ENCODE measurements at places on chromosomes 3 and 15. TPM values are rescaled to one million over a fixed set of nuclear protein-coding genes. Genes with fewer than 3 reads are reported as not detected.

ZNF197 gene
- 14.2 TPM for total RNA-seq

RTP2 gene
- not detected for total RNA-seq

EPHB3 gene
- 7.8 TPM for total RNA-seq

TRH gene
- total RNA-seq = not detected

CCR9 gene
- total RNA-seq = not detected

GALK2 gene
- total RNA-seq = 38.2 TPM

APBA2 gene
- total RNA-seq = 4.2 TPM

DNASE1L3 gene
- total RNA-seq = 125 TPM

DNA sequence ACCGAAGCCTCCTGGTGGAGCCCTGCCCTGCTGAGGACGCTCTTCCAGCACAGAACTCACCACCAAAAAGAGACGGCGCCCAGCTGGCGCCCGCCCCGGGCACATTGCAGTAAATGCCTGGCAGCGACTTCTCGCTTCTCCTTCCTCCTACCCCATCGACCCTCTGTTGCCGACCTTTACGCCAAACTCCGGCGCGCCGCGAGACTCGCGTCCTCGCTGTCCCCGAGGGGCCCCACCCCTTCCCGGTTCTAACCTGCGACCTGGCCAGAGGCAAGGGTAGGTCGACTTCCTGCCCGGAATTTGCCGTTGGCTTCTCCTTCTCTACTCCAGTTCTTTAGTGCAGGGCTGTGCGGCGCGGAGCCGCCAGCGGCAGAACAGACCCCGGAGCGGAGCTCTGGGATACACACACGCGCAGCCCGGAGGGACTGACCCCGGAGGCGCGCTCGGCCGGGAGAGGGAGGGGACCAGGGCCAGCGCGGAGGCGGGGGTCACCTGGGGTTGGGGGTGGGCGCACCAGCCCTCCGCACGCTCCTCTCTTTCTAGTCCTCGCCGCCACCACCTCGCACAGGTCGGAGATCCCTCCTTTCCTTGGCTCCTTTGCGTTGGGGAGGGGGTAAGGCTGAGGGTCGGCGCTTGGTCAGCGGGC lies 226.6 kb upstream of the AZI2 start:
- DNase-seq = peak; percentile 65

GRCh38 chr3:27712136-27713077 lies 9.7 kb downstream of the EOMES start:
- peak; percentile 87 for DNase-seq

GRCh38 chr3:182382112-182382857 lies 411.0 kb upstream of the ATP11B start:
- DNase-seq = no peak

DNA sequence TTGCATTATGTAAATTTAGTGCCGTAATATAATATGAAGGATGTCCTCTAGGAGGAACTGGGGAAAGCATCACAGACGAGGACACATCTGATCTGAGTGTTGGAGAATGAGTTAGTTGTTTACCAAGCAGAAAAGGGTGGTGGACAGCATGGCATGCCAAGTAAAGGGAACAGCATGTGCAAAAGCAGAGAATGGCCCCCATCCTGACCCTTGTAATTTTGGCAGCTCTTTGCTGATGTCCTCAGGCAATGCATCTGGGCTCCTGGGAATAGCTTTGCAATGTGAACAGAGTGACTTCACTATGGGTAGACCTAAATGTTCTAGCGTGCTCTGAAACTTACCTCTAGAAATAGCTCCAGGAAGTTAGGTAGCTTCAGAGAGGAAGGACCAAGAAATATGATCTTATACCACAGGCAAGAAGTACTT lies 263.3 kb downstream of the LPP start:
- DNase-seq = no peak

- no peak for DNase-seq
These were observed 656 bp downstream of the NGLY1 start for GRCh38 chr3:25782636-25782937.

DNA sequence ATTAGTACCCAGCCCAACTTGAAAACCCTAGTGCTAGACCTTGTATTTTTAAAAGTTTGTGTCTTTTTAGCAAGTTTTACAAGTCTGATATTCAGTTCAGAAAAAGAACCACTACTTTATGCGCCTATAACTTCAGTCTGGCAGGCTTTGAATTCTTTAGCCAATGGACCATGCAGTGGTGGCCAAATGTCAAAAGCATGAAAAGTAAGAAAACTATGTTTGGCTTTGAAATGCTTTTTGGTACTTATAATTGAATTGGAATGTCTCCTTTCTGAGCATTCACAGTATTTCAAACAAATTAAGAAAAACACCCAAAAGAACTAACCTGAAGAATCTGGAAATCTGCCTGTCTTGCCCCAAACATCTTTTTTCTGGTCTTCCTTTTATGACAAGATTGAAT lies 12.8 kb downstream of the WDR48 start:
- no peak for DNase-seq

GRCh38 chr3:90241481-90241880 lies 1134.1 kb downstream of the EPHA3 start:
- no peak for DNase-seq

DNA sequence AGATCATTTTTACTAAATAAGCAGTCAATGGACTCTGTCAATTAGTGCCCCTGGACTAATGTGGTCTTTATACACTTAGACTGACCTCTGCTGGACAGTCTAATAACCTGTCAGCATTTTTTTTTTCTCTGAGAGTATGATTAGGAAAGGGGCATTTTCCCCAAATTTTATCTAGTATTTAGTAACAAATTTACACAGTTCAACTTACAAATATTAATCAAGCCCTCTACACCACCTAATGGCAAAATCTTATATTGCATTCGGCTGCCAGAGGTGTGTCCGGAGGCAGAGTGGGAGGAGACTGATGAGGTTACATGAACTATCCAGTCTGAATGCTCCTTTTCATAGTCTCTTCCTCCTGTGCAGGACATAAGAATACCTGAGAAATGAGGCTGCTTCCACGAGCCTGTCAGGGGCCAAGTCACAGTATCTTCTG lies 36.0 kb upstream of the COLQ start:
- no peak for DNase-seq

GRCh38 chr15:73240866-73241499 lies 127.8 kb downstream of the HCN4 start:
- no peak for DNase-seq
